ENCODE measurements at places on chromosomes 4 and X. TPM values are rescaled to one million over a fixed set of nuclear protein-coding genes. Genes with fewer than 3 reads are reported as not detected.

The GSX2 gene
- not detected for total RNA-seq

The OPRPN gene
- not detected for total RNA-seq

The SSX2B gene
- not detected for total RNA-seq

The NSUN7 gene
- 0.62 TPM for total RNA-seq

The RAB9A gene
- total RNA-seq, result 30.0 TPM

The POLA1 gene
- 10.6 TPM for total RNA-seq

The CXCL11 gene
- total RNA-seq, result 0.13 TPM

The GRIA3 gene
- not detected for total RNA-seq

The SSX3 gene
- total RNA-seq, result not detected

The GEMIN8 gene
- total RNA-seq, result 10.4 TPM

The CLCN4 gene
- 3.3 TPM for total RNA-seq

The MAGEA2 gene
- 0.27 TPM for total RNA-seq

The CCKAR gene
- total RNA-seq, result not detected

The CSAG1 gene
- not detected for total RNA-seq

The GYPE gene
- not detected for total RNA-seq

The HMGN5 gene
- 2.1 TPM for total RNA-seq

The NAA11 gene
- total RNA-seq, result not detected

The RRH gene
- not detected for total RNA-seq

The FGFBP1 gene
- 3.9 TPM for total RNA-seq

The UBE2A gene
- 145 TPM for total RNA-seq

The DCAF16 gene
- 6.9 TPM for total RNA-seq

The DDX3X gene
- 257 TPM for total RNA-seq

The HTRA3 gene
- total RNA-seq, result 21.2 TPM

The SPANXD gene
- total RNA-seq, result not detected

The MAPK10 gene
- 0.43 TPM for total RNA-seq

The MAGEB17 gene
- not detected for total RNA-seq

The SLC39A8 gene
- 9.7 TPM for total RNA-seq

The CLDN22 gene
- not detected for total RNA-seq

The UGT2B15 gene
- 0.08 TPM for total RNA-seq

The CT45A3 gene
- not detected for total RNA-seq

The SPANXA2 gene
- total RNA-seq, result not detected

The LAMTOR3 gene
- 27.9 TPM for total RNA-seq

The TEX11 gene
- total RNA-seq, result not detected

The FHDC1 gene
- 0.64 TPM for total RNA-seq

The APBB2 gene
- total RNA-seq, result 8.0 TPM

The PRDM8 gene
- total RNA-seq, result 0.12 TPM

The TRIM75 gene
- total RNA-seq, result not detected

The BEND2 gene
- total RNA-seq, result not detected

The LDB2 gene
- not detected for total RNA-seq

The GLUD2 gene
- 2.4 TPM for total RNA-seq

The CT47B1 gene
- not detected for total RNA-seq

The CDKL5 gene
- 6.1 TPM for total RNA-seq

The SLC10A6 gene
- total RNA-seq, result not detected

The DNAJB14 gene
- 16.5 TPM for total RNA-seq

The SPINK2 gene
- not detected for total RNA-seq

The ESX1 gene
- 0.10 TPM for total RNA-seq

Measured in A549 treated with Mapracorat at 1 μM for 4 hours (cell line).